ENCODE measurements at places on chromosomes 7 and 10.
A peak's percentile ranks its signal among the peaks of the same experiment; 100 is the strongest.

DNA sequence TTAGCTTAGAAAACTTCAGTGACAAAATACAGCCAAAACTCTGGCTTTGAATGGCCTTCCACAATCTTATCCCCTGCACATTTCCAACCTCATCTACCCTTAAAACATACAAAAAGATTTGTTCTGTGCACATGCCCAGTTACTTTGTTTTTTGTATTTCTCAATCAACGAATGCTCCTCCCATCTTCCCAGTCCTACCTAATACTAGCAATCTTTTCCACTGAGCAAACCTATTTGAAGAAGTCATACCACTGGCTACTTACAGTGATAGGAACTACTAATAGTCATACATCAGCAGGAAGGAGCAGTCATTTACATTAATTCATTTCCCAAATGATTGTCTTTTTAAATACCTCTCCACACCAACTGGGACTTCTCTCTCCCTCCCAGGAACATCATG is 2.5 kb downstream of the USP54 start:
- no peak for DNase-seq

- no peak for DNase-seq
Measured at GRCh38 chr10:34163075-34163905, 651.8 kb downstream of the PARD3 start.

DNA sequence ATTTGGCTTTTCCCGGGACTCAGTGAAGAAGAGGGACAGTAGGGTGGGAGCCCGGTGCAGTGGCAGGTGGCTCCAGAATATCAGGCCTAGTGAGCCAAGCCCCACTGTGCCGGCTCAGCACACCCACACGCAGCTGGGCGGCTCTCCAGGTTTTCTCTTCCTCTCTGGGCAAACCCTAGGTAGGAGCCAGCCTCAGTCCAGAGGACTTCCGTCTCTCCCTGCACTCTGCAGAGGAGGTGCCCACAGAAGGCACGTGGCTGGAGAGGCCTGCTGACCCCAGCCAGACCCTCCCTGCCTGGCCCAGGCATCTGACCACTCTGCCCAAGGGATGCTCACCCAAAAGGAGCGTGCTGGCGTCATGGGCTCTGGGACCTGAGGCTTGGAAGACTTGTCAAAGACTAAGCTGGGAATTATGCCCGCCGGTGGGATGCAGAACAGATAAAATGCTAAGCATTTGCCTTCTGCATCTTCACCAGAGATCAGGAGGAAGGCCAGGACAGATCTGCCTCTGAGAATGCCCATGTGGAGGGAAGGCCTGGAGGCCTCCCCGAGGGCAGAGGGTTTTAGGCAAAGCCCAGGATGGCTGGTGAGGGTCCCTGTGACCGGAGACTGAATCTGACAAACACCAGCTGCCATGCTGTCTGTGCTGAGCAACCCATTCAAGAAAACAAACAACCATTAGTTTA is 40.2 kb downstream of the TCERG1L start:
- DNase-seq = peak; percentile 21

- DNase-seq = no peak
Measured at GRCh38 chr7:98627413-98627790, 10.3 kb downstream of the NPTX2 start.

- no peak for DNase-seq
Measured at GRCh38 chr10:6912424-6912823, 332.3 kb upstream of the PRKCQ start.

GRCh38 chr10:26637521-26638275 is 59.8 kb upstream of the PDSS1 start:
- DNase-seq = no peak

- DNase-seq = no peak
Measured at GRCh38 chr7:141193066-141193465, 119.2 kb downstream of the TMEM178B start.
